PC-9 (cell line): ENCODE measurements at places on chromosomes 6 and 20. TPM values are rescaled to one million over a fixed set of nuclear protein-coding genes. Genes with fewer than 3 reads are reported as not detected.
A peak's percentile ranks its signal among the peaks of the same experiment; 100 is the strongest.

The CLDN20 gene
- not detected in 2 replicates for total RNA-seq

- no peak for DNase-seq
Observed at GRCh38 chr6:159456349-159456748, 236.7 kb downstream of the SOD2 start.

DNA sequence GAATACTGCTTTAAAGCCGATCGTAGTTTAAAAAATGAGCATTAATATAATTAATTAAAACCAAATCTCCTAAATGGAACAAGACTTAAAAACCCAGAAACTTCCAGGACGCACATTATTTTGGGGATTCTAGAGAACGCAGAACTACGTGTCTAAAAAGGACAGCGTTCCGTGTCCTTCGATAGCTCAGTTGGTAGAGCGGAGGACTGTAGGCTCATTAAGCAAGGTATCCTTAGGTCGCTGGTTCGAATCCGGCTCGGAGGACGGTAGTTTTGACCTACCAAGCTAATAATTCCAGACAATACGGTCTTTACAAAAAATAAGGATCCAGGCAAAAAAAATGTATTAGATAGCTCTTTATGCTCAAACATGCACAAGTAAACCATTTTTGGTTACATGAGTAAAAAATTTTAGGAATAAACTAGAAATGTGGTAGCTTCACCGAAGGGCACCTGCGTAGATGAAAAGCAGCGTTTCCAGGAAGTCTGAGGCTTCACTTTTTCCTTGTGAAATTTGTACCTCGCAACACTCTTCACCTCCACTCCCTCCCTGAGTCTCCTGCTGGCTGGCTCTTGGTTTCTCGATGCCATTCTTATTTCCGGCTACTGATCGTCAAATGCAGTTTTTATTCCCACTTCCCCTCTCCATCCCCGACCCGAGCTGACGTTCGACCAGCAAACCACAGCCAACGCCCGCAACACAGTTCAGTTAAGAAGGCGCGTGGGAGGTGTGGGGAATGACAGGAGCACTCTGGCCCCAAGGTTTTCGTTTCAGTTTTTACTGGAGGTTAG lies 19.6 kb upstream of the ABT1 start:
- DNase-seq: peak; percentile 65

DNA sequence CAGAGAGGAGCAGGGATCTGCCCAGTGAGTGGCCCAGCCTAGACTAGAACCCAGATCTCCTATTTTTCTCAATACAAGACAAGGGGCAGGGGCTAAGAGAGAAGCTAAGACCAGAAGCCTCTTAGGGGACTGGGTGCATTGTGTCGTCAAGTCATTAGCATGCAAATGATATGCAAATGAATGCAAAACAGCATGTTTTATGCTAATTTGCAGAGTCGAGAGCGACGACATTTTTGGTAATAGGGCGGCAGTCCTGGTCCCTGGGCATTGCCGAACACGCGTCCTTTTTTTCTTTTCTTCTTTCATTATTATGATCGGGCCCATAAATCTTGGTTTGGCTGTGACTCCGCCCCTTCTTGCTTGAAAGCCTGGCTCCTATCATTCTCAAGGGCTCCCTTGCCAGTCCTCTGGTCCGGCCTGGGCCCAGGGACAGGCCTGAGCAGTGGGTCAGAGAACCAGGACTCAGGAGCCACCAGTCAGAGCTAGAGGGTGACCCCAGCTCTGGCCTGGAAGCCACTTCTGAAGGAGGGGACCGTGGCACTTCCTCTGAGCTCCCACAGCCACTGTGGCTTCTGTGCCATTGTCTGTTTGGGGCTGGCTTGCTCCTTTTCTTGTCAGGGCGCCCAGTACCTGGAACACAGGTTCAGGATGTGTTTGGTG lies 32.0 kb upstream of the SCRT2 start:
- DNase-seq: peak; percentile 8

- DNase-seq: no peak
Observed at GRCh38 chr6:45648262-45648620, 270.5 kb upstream of the SUPT3H start.

- DNase-seq: no peak
Observed at GRCh38 chr6:12165722-12166280, 124.4 kb upstream of the EDN1 start.

DNA sequence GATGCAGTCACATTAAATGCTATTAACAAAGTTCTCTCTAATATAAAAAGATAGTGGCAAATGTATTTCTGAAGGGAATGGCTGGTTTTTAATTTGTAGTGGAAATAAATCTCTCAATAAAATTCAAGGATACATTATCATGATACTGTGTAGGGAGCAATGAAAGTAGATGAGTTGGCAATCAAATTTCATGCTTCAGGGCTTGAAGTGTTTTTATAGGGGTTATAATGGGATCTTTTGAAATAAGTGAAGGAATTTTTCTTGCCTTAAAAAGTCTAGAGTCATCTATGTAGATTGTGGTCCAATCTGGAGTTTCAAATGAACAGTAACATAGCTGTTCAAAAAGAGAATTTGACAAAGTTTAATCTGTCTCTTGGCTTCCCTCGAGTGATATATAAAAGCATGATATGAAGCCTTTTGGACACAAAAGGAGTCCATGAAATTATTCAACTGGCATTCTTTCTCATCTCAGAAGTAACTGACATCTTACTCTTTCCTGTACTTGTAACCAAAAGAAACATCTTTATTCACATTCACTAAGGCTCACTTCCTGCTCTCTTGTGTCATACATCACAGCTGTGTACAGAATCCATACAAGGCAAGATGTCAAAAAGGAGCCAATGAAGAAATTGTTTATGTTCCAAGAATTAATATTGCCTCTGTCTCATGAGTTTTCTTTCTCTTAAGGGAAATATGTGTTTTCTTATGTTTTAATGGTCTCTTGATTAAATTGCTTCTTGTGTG lies 591.0 kb upstream of the GJE1 start:
- DNase-seq: no peak
